ENCODE measurements at places on chromosomes 1 and 21. TPM values are rescaled to one million over a fixed set of nuclear protein-coding genes. Genes with fewer than 3 reads are reported as not detected.

The AMIGO1 gene
- 1.3 TPM for total RNA-seq

The KCNT2 gene
- total RNA-seq, result not detected

The KRTAP19-1 gene
- not detected for total RNA-seq

The NBPF9 gene
- 17.4 TPM for total RNA-seq

The SPRR2A gene
- total RNA-seq, result not detected

The GUCA2A gene
- total RNA-seq, result not detected

The DUSP23 gene
- 50.8 TPM for total RNA-seq
